ENCODE measurements at places on chromosomes 7 and 10.

DNA sequence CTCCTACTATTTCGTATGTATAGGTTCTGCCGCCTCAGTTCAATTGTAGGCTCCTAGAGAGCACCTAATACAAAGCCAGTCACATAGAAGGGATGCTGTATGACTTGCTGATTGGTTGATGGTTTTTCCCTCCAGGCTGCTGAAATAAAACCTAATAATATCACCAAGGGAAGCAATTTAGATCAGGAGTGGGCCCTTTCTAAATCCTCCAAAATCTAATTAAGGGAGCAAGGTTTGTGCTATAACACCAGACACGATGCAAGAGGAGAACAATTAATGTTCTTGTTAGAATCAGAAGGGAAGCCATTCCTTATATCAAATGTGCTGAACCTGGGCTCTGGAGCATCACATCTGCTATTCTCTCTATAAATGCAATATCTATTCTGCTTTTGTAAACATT is 42.0 kb upstream of the SLC13A1 start:
- DNase-seq, result no peak

GRCh38 chr7:130874071-130874915 is 140.3 kb upstream of the KLF14 start:
- DNase-seq, result no peak

- no peak for DNase-seq
Measured at GRCh38 chr7:13476881-13477444, 512.5 kb downstream of the ETV1 start.

GRCh38 chr7:93578762-93579161 is 4.2 kb upstream of the CALCR start:
- DNase-seq, result no peak

Data from ACHN (cell line).